HCEC 1CT (cell line): ENCODE measurements at places on chromosomes 6 and 20.

- no peak for DNase-seq
These were observed 6.8 kb upstream of the COMMD7 start for GRCh38 chr20:32749914-32750637.

DNA sequence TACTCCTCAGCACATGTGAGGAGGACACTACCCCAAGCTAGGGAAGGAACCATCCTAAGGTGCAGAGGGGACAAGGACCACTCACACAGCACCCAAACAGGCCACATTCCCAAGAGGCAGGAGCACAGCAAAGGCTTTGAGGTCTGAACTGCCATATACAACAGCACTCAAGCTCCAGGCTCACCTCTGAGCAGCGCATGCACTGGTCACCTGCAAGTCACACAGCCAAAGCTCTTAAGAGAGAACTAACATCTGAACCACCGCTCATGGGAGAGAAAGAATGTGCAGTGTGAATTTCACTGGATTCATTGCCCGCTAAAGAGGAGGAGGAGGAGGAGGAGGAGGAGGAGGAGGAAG lies 31.0 kb downstream of the NPEPL1 start:
- no peak for DNase-seq

DNA sequence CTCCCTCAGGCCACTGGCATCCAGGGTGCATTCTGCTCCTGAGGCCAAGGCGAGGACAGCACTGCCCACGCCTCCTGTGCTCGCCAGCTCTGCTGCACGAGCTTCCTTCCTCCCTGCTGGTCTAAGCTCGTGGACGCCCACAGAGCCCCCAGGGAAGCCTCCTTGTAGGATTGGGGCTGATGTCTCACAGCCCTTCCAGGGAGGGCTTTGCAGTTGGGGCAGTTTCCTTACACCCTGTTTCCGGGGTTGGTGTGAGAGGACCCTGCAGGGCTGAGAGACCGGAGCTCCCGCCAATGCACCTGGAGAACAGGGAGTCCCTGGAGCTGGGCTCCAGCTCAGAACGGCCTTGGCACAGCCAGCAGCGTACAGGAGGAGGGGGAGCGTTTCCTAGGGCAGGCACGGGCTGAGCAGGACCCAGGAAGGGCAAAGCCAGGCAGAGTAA lies 172.4 kb upstream of the PDE10A start:
- no peak for DNase-seq

- no peak for DNase-seq
These were observed 7.2 kb upstream of the PFDN4 start for GRCh38 chr20:54200487-54201267.

DNA sequence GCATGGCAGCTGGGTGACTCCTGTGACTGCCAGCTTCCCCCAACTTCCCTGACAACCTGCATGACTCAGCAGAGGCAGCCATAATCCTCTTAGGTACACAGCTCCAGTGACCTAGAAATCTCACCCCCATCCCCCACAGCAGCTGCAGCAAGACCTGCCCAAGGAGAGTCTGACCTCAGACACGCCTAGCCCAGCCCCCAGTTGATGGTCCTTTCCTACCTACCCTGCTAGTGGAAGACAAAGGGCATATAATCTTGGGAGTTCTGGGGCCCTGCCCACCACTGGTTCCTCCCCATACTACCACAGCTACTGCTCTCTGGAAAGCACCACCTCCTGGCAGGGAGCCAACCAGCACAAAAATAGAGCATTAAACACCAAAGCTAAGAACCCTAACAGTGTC lies 90.2 kb downstream of the F13A1 start:
- no peak for DNase-seq

- no peak for DNase-seq
These were observed 21.3 kb downstream of the AARS2 start for GRCh38 chr6:44291841-44292240.

GRCh38 chr6:106511288-106512047 lies 117.8 kb downstream of the RTN4IP1 start:
- peak; percentile 54 for DNase-seq

- no peak for DNase-seq
These were observed 26.5 kb upstream of the SMOC2 start for GRCh38 chr6:168414336-168415097.

DNA sequence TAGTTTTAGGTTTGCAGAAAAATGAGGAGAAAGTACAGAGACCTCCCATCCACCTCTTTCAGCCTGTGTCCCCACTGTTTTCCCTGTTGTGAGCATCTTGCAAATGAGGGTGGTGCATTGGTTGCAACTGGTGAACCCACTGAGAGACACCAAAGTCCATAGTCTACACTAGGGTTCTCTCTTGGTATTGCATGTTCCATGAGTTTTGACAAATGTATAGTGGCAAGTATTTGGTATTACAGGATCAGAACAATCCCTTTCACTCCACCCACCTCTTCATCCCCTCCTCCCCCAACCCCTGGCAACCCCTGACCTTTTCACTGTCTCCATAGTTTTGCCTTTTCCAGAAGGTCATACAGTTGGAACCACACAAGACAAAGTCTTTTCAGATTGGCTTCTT lies 20.1 kb downstream of the ZNF831 start:
- no peak for DNase-seq

GRCh38 chr6:84516154-84516553 lies 248.2 kb downstream of the TBX18 start:
- DNase-seq: peak; percentile 48

GRCh38 chr6:139841794-139842215 lies 467.4 kb upstream of the CITED2 start:
- DNase-seq: no peak

GRCh38 chr6:42402184-42402583 lies 49.5 kb downstream of the TRERF1 start:
- DNase-seq: peak; percentile 38
